ENCODE measurements at places on chromosomes 5 and 9.

- no peak for DNase-seq
Measured at GRCh38 chr5:145796318-145796717, 38.8 kb downstream of the PRELID2 start.

- no peak for DNase-seq
Measured at GRCh38 chr5:107869438-107870115, 198.8 kb upstream of the EFNA5 start.

DNA sequence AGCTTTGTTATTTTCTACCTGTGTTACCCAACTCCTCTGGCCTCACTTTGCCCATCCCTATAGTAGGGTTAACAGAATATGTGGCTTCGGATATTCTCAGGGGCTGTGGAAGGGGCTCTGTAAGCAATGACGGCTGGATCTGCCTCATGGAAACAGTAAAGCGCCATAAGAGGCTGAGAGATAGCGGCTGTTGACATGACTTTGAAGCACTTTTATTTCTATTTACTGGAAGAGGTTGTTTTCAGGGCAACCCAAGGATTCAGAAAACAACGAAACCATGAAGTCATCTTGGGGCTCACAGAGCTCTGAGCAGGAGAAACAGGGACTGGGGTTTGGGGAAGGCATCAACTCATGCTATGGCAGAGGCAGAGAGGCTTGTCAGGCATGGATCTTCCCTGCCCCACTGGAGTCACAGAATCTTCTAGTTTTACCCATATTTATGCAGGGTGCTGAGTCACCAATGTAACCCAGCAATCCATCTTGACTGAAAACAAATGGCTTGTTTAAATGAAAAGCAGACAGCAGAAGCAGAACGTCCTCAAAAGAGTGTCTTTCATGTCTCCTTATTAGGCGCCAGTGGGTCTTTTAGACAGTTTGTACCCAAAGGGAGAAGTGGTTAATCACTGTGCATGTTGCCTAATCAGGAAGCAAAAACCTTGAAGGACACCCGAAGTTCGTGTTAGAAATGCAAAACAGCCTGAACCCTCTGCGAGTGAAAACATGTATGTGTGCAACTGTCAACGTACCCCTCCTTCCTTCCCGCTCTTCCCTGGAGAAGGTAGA lies 113.0 kb downstream of the COL23A1 start:
- no peak for DNase-seq

- no peak for DNase-seq
Measured at GRCh38 chr9:137319011-137319738, 17.1 kb upstream of the NRARP start.

DNA sequence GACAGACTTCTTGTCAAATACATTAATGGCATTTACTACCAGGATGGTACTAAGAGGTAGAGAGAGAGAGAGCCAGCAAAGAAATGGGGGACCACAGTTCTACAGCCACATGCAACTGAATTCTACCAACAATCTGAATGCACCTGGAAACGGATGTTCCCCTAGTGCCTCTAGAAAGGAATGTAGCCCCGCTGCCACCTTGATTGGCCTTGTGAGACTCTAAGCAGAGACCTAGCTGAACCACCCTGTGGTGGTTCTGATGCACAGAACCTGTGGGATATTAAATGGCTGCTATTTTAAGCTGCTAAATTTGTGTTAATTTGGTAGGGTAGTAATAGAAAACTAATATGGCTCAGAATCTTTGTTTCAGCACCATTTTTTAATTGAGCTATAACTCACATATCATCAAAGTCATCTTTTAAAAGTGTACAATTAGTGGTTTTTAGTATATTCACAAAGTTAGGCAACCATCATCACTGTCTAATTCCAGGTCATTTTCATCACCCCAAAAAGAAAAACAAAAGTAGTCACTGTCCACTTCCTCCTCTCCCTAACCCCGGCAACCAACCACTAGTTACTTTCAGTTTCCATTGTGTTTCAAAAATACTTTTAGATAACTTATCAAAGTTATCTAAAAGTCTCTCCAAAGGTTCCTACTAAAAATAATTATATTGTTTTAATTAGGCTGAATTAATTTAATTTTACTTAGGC lies 51.7 kb downstream of the CPLANE1 start:
- no peak for DNase-seq

GRCh38 chr5:113520429-113520828 lies 6.9 kb downstream of the YTHDC2 start:
- no peak for DNase-seq

GRCh38 chr5:127757576-127757975 lies 54.4 kb downstream of the CCDC192 start:
- DNase-seq, result no peak

DNA sequence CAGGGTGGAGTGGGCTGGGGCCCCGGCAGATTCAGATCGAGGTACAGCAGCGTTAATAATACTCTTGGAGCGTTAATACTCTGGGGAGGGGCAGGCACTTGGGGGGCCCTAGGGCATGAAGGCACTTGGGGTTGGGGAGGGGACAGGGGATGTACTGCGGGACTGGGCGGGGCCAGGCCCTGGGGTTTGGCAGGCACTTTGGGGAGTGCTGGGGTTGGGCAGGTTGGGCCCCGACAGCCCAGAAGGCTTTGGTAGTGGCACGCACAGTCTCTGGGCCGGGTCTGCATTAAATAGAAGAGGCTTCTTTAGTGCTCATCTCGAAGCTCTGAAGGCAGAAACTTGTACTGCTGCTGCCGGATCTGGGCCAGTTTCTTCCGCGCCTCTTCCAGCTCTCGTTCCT lies 7.8 kb upstream of the TPM2 start:
- DNase-seq, result no peak

DNA sequence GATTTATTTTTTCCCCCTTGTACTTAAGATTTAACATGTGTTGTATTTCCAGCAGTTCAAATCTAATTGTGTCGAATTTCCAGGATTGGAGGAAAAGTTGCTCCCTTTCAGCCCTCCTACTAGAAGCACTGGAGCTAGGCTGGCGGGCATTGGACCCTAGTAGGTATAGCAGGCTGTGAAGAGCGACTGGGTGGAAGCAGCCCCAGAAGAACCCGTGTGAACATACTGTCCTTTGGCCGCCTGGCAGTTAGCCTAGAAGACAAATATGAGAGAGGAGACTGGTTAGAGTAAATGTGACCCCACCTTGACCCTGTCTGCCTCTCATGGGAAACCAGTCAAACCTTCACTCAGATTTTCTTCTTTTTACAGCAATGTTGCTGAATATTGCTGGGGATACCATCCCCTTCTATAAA lies 13.9 kb downstream of the ALDOB start:
- no peak for DNase-seq

GRCh38 chr5:58046371-58046770 lies 413.5 kb downstream of the PLK2 start:
- no peak for DNase-seq

- no peak for DNase-seq
Measured at GRCh38 chr9:125626187-125626586, 80.8 kb downstream of the MAPKAP1 start.

GRCh38 chr5:141547488-141547887 lies 58.6 kb downstream of the PCDHGC5 start:
- no peak for DNase-seq

DNA sequence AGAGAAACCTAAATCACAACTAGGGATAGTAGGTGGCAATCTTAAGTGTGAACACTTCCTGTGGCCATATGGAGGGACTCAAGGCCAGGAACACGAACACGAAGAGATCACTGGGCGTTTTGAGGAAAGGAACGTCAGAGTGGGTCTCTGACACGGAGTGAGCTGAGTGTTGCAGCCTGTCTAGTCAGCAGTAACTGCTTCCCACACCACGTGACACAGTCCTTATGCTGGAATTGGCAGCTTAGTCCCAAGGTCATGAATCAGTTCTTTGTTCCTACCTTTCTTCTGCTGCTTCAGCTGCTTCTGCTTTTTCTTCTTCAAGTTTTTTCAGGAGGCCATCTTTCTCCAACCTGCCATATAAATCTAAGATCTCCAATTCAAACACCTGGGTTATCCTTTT lies 18.2 kb downstream of the SPACA9 start:
- DNase-seq, result no peak

DNA sequence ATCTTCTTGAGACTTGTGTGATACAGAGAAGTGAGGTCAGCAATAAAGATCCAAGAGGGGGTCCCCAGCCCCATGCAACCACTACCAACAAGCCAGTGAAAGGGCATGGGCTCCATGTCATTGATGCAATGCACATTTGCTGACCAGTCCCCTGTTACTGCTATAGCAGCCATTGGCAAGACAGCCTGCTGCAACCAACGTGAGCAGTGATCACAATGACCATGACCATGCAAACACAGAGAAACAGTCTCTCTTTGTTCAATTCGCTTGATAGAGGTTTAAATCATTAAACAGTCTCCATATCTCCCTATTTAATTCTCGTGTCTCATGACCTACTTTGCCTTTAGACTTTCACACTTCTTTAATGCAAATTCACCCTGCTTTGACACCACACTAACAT lies 30.0 kb upstream of the FOXB2 start:
- no peak for DNase-seq

DNA sequence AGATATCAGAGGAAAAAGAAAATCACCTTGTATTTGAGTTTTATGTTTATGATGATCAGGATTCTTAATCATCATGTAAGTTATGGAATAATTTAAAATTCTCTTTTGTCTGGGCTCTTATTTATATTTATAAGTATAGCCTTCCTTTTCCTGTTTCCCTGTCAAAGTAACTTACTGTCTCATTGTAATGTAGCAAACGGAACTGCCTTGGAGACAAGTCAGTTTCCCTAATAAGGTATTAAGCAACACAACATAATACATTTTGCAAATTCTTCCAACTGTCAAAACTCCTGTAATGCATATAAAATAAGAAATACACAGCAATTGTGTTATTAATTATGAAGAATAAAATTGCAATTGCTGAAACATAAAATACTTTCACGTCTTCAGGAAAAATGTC lies 463.2 kb downstream of the MAT2B start:
- DNase-seq, result no peak

- no peak for DNase-seq
Measured at GRCh38 chr9:123761905-123762605, 167.9 kb downstream of the DENND1A start.

DNA sequence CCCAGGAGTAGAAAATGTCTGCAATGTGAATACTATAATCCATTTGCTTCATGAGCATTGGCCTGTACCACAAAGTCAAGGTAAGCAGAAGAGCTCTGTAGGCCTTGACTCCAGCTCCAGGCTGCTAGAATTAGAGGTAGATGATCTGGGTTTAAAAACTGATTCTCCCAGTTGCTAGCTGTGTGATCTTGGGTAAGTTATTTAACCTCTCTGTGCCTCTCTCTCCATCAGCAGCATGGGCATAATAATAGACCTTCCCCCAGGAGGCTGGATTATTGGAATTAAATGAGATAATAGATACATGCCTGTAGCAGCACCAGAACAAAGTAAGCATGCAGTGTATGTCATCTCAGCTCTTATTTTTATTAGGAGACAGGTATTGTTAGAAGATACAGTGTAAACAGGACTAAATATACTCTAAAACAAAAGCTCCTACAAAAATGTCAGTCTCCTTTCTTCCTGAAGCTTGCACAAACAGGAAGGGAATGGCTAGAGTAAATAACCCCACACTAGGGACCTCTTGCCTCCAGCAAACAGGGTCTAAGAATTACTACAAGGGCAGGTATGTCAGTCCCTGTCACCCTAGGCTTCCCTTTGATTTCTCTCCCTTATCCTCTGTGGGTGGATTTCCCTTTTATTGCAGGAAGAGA lies 57.5 kb downstream of the PSAT1 start:
- DNase-seq, result no peak

DNA sequence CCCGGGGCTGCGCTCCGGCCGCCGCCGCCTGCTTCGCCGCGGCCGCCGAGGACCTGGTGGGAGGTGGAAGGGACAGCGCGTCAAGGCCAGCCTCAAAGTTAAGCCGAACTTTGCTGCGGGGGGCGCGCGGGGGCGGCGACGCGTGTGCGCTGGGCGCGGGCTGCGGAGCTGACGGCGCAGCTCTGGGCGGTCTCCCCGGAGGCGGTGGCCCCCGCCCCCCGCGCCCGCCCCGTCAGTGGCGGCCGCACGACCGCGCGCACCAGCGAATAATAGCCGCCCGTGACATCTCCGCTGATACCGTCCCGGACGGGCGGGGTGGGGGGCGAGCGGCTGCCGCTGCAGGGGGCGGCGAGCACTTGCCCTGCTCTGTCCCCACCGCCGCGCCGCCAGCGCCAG lies 579 bp upstream of the FAM78A start:
- DNase-seq, result no peak

GRCh38 chr9:99187311-99187710 lies 34.4 kb downstream of the ALG2 start:
- DNase-seq, result no peak

DNA sequence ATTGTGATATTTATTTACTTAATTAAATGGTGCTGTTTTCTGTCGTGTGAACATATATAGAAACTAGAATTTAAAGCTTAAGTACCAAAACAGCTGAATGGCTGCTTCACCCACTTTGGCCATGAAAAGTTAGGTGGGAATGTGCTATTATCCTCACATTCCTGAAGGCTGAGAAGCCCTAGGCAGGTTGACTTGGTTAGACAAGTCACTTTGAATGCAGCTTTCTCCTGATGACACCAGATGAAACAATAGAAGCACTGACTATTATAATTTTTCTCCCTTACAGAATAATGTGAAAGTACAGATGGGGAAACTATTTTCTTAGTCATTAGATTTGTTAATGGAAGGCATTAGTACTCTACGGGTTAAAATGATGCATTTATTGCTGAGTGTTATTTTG lies 65.1 kb upstream of the C5orf46 start:
- DNase-seq, result no peak

GRCh38 chr5:176131771-176132170 lies 106.5 kb upstream of the SIMC1 start:
- no peak for DNase-seq

GRCh38 chr5:159929176-159929575 lies 12.9 kb downstream of the ADRA1B start:
- no peak for DNase-seq

- no peak for DNase-seq
Measured at GRCh38 chr5:8906303-8906967, 639.4 kb downstream of the SEMA5A start.

DNA sequence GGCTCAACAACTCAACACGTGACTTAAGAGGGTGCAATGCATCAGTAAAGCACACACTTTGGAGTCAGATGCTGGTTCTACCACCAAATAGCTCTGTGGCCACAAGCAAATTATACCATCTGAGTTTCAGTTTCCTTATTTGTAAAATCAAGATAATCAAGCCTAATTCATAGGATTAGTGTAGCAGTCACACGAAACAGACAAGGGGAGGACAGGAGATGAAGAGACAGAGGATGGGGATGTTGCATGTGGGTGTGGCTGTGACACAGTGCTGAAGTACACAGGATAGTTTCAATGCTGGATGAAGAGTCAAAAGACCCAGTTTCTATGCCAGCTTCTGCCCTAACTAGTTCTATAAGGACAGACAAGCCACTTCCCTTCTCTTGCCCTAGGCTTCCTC lies 60.2 kb downstream of the SPOCK1 start:
- DNase-seq, result no peak
